Amniotic epithelial cell (primary cell): ENCODE measurements at places on chromosomes 5 and 9.

DNA sequence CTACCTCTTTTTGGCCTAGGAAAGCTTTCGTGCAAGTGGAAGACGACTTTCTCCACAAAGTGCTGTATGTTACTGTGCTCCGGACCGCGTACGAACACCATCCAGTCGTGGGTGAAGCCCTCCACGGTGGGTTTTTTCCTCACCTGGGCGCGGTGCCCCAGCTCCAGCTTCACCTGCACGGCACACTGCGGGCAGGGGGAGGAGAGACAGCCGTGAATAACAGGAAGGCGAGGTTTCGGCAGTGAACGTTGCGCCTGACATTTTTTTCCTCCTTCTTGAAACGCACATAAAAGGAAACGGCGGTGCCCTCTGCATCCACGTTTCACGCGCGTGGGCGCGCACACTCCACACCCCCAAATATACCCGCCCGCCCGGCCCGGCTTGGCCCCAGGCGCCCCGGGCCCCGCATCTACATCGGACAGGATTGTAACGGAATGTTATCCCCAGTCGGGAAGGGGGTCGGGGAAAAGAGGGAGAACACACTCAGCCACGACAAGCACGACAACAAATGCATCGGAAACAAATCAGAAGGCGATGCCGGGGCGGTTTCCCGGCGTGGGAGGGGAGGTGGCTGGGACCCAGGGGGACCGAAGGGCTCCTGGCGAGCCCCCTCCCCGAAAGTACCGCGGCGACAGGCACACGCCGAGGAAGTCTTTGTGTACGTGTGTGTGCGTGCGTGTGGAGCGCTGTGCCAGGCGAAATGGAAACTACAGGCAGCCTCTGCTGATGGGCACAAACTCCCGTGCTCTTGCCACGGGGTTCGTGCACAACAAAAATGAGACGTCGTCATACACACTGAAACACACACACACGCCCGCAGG is 1.4 kb downstream of the MLLT3 start:
- peak; percentile 28 for DNase-seq

DNA sequence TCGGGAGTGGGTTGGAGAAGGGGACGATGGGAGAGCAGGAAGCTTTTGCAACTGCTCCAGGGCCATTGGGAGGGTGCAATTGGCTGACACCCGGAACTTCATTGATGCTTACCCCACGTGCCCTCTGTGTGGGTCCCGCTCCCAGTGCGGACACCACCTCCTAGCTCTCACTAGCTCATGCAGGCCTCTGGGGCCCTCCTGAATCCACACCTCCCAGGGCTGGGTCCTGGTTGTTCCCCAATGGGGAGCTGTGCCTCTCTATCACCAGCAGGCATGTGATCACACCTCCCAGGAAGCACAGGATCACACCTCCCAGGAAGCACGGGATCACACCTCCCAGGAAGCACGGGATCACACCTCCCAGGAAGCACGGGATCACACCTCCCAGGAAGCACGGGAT is 32.1 kb upstream of the FCN2 start:
- DNase-seq = no peak

DNA sequence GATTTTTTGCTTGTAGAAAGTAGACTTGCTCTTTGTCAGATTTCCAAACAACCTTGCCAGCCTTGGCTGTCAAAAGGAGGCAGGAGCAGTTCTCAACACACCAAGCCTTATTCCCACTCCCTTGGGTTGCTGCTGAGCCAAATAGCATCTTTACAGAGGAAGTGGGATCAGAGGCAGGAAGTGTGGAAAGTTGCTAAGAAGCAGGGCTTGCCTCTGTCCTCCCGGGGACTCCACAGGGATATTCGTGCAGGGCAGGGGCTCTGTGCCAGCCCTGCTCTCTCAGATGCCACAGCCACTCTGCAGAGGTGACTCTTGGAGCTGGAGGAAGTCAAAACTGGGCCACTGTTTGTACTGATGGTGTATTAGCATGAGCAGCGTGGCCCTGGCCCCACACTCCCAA is 24.3 kb downstream of the PTPDC1 start:
- no peak for DNase-seq

GRCh38 chr5:132008961-132009680 is 2.3 kb downstream of the ACSL6 start:
- DNase-seq = no peak
